Esophagus mucosa (tissue), 1 donor: ENCODE measurements at places on chromosomes 7 and 10. TPM values are rescaled to one million over a fixed set of nuclear protein-coding genes. Genes with fewer than 3 reads are reported as not detected.
A peak's percentile ranks its signal among the peaks of the same experiment; 100 is the strongest.

GRCh38 chr10:110414548-110415309 is 83.0 kb upstream of the DUSP5 start:
- peak; percentile 76 for ATAC-seq

- ATAC-seq = peak; percentile 2
Measured at GRCh38 chr7:155298288-155298833, 683 bp downstream of the INSIG1 start.

DNA sequence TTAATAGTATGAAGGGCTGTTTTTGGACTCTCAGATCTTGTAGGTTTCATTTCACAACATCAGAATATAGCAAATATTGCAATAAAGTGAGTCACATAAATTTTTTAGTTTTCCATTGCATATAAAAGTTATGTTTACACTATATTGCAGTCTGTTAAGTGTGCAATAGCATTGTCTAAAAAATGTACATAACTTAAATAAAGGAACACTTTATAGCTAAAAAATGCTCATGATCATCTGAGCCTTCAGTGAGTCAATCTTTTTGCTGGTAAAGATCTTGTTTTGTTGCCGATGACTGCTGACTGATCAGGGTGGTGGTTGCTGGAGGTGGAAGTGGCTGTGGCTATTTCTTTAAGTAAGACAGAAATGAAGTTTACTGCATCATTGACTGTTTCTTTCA is 42.0 kb downstream of the ABCA13 start:
- no peak for ATAC-seq

- no peak for ATAC-seq
Measured at GRCh38 chr10:62559481-62560200, 185.5 kb downstream of the ZNF365 start.

DNA sequence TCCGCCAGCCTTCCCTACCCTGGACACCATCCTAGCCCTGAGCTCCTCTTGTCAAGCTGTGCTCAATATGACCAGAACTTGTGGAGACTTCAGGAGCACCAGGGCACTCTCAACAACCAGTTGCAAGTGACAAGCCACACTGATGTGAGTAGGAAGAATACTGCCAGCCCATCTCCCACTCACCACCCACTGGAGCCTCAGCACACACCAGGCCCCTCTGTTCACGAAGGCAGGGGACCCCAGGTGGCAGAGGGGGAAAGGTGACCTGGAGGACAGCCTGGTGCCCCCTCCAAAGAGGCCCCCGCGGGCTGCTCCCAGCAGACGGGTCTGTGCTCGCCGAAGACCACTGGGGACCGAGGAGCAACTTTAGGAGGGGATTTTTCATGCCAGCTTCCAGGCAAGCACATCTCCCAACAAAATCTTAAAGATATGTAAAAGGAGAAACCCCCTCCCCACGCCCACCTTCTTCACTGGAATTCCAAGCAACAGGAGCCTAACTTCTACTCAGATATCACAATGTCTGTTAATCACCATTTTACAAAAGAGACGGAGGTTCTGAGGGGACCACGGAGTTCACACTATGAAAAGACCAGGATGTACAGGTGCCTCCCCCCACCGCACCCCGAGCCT is 1.0 kb downstream of the MMD2 start:
- ATAC-seq = no peak

EVX1 gene
- total RNA-seq = not detected
